Activated CD4-positive, CD25-positive, alpha-beta regulatory T cell (primary cell): ENCODE measurements at places on chromosomes 16 and 17.

GRCh38 chr17:75390982-75391381 lies 14.5 kb downstream of the GRB2 start:
- DNase-seq: no peak

DNA sequence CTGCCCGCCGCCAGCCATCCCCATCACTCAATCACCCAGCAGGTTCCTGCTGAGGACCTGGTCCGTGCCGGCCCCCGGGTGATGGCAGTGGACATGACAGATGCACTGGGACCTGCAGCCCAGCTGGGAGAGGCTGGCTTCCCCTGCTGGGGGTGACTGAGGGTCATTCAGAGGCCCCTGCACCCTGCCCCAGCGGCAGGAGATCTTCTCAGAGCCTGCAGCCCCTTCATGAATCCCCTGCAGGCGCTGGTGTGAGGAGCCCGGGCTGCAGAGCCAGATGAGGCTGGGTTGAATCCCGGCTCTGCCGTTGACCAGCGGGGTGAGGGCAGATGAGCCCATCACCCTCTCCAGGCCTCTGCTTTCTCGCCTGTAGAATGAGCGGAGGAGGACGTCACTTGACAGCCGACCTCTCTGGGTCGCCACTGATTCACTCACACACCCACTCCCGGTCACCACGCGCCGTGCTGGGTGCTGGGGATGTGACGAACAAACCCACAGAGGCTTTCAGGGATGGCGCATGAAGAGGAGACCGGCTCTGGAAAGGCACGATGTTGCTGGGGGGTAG lies 95.2 kb upstream of the CIBAR2 start:
- DNase-seq: no peak

DNA sequence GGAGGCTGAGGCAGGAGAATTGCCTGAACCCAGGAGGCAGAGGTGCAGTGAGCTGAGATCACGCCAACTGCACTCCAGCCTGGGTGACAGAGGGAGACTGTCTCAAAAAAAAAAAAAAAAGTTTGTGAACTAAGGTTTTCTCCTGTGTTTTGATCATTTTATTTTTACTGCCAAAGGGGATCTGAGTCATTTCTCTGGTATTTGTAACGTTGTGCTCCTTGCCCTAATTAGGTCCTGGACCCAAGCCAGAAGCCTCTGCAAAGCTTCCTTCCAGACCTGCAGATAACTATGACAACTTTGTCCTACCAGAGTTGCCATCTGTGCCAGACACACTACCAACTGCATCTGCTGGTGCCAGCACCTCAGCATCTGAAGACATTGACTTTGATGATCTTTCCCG lies 32.1 kb downstream of the IST1 start:
- DNase-seq: no peak

- no peak for DNase-seq
Observed at GRCh38 chr17:49995055-49995738, at the start of gene DLX3. TSS of gene DLX3 (minus strand) at chr17:49995224. CDS start at chr17:49994998, 226 bp downstream.

DNA sequence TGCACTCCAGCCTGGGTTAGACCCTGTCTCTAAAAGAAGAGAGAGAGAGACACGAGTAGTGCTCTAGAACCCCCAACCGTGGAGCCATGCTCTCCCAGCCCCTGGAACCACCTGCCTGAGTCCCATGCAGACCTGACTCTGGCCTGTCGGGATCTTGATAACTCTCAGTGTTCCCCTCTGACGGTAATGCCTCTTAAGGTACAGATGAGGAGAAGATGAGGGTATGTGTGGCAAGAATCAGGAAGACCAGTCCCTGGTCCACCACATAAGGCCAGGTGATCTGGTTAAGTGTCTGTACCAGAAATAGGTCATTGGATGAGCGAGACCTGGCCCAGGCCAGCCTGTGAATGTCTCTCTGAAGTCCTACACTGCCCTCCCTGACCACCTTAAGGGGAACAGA lies 18.4 kb downstream of the OSBPL7 start:
- no peak for DNase-seq

DNA sequence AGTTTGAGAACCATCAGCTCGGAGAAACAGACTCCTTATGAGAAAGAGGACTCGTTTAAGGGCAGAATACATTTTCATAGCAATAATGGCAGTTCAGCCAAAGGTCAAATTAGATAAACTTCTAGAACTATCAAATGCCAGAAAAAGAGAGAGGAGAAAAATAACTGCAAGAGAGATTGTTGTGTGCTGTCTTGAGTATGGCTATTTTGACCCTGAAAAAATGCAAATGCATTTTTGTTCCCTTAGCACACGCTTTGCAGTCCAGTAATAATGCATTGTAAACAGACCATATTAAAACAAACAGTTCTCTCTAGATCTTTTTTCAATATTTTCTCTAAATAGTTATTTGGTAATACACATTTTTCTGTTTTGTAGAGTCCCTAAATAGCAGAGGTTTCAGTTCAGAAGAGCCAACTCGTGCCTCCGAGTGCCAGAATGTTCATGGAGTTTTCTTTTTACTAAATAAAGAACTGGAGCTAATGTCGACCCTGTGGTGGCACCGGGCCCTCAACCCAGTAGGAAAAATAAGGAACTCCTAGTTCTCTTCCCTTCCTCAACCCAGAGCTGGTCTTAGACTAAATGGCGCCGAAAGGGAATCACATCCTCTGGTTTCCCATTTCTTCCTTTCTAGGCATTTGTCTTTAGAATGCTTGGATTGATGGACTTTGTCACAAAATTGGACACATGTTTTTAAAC lies 298.0 kb downstream of the MAP2K4 start:
- no peak for DNase-seq

GRCh38 chr17:58272367-58273280 lies 8.1 kb downstream of the MPO start:
- DNase-seq: no peak

- DNase-seq: no peak
Observed at GRCh38 chr17:77741109-77741508, 217.4 kb upstream of the TNRC6C start.

GRCh38 chr17:82457073-82457928 lies 1.2 kb upstream of the NARF start:
- DNase-seq: no peak

- no peak for DNase-seq
Observed at GRCh38 chr17:1562176-1562643, 382 bp downstream of the PITPNA start.

- no peak for DNase-seq
Observed at GRCh38 chr16:89697616-89698331, 3.7 kb downstream of the SPATA2L start.

- no peak for DNase-seq
Observed at GRCh38 chr17:77470800-77471733, 330.3 kb downstream of the SEC14L1 start.

DNA sequence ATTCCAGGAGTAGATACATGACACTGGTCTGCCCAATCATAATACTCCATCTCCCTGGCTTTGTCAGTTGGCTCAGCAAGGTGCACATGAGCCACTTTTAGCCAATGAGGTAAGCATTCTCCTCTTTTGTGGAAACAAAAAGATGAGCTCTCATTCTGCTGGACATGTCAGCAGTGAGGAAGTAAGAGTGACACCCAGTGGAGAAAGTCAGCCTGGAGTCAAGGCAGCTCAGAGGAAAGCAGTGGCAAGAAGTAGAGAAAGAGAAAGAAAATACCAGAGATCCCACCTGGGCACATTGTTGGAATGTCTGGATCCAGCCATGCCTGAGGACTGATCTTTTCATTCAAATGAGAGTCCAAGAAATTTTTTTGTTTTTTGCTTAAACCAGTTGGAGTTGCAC lies 496.9 kb upstream of the C16orf82 start:
- no peak for DNase-seq

DNA sequence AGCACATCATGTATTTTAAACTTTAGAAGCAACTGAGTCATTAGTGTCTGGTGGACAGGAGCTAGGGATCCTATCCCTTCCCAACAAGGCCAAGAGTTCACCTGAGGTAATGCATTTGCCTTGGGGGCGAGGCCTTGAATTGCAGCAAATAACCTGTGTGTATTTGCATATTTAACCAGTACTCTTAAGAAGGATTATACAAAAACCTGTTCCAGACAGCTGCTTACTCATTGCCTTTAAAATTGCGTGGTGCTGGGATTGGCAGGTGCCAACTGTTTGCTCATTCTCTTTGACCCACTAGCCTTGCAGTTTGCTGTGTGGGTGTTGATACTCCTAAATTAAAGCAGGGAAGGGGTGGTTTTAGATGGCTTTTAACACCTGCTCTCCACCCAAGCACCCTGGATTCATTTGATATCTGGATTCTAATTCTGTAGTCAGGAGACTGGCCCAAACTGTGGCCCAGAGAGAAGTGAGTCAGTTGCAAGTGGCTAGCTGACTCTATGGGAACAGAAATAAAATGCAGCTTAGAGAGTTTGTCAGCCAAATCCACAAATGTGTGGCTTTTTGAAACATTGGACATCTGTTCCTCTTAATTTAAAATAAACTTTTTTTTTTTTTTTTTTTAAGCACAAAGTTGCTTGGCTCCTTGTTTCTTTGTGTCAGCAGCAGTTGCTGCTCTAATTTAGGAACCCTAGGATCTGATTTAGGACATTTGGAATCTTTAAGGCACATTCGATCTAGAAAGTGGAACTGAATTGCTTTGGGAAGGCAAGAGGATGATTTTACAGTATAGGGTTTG lies 46.9 kb downstream of the TUBD1 start:
- DNase-seq: no peak

DNA sequence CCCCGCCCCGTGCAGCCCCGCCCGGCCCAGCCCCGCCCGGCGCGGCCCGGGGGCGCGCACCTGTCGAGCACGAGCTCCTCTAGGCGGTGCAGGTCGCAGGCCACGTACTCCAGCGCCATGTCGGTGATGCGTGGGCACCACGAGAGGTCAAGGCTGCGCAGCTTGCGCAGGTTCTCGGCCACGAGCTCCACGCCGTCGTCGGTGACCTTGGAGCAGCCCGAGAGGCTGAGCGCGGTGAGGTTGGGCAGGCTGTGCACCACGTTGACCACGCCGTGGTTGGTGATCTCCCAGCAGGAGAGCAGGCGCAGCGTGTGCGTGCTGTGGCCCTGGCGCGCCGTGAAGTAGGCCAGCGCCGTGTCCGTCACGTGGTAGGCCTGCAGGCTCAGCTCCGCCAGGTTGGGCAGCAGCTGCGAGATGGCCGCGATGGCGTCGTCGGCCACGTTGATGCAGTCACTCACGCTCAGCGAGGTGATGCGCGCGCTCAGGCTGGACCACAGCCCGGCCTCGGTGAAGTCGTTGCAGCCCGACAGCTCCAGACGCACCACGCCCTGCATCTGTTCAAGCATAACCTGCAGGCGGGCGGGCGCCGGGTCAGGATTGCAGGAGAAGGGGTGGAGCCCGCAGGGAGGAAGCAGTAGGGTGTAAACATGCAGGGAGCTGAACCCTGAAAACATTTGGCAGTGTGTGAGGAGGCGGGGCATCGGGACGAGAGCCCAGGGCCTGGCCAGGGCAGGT lies 5.3 kb upstream of the WDR24 start:
- peak; percentile 65 for DNase-seq

- DNase-seq: no peak
Observed at GRCh38 chr16:55042556-55043432, 112.1 kb downstream of the IRX5 start.

GRCh38 chr16:54931120-54932014 lies 702 bp downstream of the IRX5 start:
- DNase-seq: no peak

DNA sequence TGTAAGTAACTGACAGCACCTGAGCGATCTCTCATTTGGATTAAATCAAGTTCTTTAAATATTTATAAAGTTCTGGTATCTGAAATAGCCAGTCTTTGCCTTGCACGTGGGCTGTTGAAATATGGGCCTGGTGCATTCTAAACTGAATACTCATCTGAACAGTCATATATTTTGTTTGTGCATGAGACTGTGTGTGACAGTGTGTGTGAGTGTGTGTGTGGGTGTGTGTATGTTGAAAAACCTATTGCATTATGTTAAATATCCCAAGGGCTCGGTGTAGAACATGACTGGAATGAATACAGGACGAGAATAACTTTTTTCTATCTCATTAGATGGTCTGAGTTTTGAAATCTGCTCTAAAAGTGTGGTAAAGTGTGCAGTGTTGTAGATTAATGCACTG lies 82.4 kb upstream of the TOX3 start:
- DNase-seq: no peak

DNA sequence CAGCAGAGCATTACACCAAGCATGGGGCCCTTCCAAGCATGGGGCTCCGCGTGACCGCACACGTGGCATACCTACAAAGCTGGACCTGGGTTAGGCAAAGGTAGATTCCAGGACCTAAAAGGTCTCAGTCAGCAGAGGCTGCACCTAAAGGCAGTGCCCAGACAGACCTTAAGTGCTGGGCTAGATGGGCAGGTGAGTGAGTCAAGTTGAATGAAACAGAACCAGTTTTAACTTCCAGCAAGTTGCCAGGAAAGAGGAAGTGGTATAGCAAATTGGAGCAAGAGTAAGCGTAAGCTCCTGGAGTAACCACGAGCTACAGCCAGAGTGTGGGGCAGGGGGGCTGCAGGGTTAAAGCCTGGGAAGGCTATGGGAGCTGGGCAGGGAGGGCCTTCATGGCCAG lies 49.5 kb downstream of the SRCIN1 start:
- DNase-seq: no peak

DNA sequence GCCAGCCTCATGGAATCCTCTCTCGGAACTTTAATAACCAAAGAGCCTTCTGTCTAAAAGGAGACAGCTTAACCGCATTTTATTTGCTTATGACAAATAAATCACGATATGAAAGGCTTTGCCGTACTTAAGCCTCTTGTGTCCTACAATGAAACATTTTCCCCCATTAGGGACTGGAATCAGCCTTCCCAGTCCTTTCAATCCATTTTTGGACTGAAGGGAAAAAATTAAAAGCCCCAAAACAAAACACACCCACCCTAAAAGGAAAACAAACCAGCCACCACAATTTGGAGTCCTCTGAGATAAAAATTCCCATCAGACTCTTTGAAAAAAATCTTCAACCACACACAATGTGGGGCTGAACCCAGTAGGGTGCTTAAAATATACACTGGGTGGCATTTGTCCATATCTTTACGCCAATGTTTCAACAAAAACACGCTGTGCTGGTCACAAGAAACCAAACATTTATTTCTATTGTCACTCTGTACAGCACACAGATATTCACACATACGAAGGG lies 3.0 kb downstream of the HOXB4 start:
- no peak for DNase-seq

DNA sequence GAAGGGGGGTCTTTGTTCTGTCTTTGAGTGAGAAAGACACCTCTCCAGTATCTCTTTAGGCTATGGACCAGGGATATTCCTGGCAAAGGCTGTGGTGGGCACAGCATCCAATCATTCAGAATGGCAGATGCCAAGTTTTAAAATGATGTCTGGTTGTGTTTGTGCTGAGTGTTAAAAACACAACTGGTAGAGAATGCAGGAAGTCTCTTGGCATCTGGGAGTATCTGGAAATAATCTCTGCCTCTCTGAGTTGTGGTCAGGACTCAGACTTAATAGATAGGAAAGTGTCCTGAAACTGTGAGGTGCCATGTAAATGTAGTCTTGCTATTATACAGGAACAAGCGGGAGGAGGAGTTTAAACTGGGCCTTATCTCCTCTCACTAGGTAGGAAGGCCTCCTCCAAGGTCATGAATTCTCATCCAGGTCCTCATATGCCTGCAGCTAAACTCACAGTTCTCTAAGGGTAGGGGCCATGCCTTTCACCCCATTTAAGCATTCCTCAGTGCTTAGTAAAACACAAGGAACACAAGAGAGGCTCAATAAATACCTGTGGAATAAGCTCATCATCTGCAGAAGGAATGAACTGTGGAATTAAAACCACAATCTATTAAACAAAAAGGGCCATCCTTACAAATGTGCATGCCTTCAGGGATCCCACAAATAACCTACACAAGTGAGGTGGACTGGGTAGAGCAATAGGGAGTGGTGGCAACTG lies 317.6 kb downstream of the CBLN1 start:
- DNase-seq: no peak
